ENCODE measurements at places on chromosomes 3 and 15.

DNA sequence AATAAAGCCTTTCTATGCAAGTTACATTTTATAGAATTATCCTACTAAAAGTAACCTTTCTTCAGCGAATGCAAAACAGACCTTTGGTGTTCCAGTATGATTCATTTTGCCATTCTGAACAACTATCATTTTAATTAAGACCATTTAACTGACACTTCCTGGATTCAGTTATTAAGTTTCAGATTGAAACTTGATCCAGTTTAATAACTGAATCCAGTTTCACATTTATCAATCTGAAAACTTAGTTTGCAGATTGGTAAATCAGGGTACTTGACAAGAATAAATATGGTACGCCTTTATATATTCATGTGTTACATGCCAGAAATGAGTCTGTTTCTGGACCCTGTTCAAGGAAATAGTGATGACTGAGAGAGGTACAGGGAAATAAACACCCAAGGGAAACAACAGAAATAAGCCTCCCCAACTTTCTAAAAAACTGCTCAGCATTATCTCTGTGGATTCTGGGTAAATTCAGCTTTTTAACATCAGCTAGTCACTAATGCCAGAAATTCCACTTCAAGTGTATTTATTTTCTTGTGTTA is 23.3 kb upstream of the NFKBIZ start:
- DNase-seq: no peak

GRCh38 chr3:76582098-76582497 is 457.8 kb upstream of the ROBO2 start:
- no peak for DNase-seq

DNA sequence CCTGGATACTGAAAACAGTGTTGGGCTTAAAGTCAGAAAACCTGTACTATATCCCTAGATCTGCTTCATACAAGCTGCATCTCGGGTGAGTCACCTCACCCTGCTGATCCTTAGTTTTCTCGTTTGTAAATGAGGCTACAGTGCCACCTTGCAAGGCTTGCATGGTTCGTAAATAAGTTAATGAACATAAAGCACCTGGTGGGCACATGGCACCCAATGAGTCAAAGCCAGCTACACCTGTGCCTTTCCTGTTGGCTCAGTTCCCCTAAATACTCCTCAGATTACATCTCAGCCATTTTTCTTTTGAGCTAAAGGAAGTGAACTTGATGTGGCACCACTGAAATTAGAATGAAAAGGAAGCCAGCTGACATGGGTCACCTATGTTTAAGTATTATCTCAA is 26.5 kb downstream of the RTP1 start:
- DNase-seq: no peak

DNA sequence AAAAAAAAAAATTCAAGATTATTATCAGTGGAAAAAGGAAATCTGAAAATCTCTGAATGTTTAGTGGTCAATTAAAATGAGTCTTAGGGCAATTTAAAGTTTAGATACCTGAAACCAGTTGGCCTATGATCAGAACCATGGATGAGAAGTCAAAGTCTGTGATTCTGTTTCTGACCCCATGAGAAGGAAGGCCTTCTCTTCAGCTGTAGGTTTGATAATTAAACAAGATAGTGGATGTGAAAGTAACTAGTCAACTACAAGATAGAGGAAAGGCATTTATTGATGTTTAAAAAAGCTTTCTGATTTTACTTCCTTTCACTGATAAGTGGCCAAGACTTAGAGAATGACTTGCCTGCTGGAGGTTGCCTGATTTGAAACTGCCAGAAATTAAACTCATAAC is 8.7 kb downstream of the PLS1 start:
- no peak for DNase-seq

- DNase-seq: no peak
Measured at GRCh38 chr3:111864821-111865656, 6.0 kb downstream of the PHLDB2 start.

DNA sequence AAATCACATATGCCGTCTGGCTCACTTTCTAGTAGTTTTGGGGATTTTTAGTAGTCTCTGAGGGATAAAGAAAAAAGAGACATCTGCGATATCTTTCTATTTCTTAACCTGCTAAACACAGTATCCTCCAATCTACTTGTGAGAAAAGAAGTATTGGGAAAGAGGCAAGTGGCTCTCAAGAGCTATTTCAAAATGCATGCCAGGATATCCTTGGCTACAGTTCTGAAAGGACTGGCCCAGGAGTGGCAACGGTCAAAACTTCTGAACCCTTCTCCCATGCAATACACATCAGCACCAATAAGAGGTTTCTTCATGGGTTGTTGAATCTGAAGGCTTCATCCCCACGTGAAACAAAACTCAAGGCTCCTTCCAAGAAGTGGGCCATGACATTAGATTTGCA is 204.0 kb upstream of the WNT5A start:
- no peak for DNase-seq

DNA sequence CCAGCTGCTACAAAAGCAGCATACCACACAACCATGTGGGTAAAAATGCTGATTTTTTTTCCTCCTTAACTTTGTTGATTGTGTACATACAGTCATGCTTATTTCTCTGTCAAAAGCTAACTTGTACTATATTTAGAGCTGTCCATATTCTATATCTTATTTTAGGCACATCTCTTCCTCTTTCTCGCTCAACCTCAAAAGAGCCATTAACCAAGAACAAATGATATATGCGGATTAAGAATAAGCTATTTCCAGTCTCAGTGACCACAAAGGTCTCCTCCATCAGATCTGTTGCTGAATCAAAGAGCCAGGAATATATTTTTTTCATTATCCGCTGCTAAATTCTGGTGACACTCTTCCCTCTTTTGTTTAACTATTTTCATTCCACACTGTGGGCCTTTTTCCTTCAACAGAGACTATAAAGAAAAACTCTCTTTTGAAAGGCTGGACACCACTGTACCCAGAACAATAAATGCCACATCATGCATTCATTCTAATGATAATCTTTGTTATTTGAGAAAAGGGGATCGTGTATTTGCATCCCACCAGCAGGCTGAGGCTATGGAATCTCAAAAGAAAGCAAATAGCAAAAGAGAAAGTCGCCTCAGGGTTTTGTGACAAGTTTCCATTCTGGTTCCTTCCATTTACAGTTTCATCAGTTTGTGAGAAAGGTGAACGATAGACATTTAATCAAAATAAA is 8.0 kb downstream of the TMEM212 start:
- no peak for DNase-seq

DNA sequence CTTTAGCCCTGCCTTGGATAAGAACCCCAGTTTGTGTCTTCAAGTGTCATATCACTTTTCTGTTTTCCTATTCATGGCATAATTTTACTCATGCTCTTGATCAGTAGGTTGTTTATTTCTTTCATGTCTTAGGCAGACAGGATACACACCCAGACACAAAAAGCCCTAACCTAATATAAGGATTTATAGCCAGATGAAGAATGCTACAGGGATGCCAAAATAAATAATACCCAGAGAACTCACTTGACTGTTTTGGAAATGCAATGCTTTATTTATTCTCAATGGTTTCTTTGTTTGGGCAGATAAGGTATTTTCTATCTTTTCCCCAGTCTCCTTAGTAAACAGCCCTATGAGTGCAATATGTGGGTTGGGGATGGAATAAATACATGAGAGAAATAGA is 424.0 kb upstream of the PDZRN3 start:
- DNase-seq: no peak

DNA sequence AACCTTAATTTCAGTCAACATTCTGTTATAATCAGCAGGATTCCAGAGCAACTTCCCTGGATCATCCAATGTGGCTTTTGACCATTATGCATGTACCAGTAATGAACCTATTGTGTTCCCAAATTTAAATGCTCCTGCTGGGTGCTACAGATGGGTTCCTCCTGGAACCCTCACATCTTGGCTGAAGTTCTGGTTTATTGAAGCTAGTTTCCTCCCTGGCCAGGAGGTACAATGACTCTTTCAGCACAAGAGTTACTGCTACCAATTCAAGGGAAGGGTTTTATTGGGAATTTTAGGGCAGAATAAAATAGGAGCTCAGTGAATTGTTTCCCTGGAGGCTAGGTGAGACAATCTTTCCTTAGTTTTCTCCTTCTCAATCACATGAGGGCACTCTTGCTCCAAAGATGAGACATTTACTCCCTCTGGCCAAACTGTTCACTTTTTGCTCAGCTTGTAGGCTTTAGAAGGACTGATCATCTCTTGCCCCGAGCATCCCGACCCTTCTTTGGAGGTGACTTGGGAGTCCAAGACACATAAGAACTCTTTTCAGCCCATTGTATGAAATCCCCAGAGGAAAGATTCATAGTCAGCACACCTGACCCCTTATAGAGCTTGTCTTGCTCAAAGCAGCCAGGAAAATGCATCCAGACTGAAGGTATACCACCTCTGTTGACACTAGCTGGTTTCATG is 8.8 kb upstream of the NPHP3 start:
- no peak for DNase-seq

DNA sequence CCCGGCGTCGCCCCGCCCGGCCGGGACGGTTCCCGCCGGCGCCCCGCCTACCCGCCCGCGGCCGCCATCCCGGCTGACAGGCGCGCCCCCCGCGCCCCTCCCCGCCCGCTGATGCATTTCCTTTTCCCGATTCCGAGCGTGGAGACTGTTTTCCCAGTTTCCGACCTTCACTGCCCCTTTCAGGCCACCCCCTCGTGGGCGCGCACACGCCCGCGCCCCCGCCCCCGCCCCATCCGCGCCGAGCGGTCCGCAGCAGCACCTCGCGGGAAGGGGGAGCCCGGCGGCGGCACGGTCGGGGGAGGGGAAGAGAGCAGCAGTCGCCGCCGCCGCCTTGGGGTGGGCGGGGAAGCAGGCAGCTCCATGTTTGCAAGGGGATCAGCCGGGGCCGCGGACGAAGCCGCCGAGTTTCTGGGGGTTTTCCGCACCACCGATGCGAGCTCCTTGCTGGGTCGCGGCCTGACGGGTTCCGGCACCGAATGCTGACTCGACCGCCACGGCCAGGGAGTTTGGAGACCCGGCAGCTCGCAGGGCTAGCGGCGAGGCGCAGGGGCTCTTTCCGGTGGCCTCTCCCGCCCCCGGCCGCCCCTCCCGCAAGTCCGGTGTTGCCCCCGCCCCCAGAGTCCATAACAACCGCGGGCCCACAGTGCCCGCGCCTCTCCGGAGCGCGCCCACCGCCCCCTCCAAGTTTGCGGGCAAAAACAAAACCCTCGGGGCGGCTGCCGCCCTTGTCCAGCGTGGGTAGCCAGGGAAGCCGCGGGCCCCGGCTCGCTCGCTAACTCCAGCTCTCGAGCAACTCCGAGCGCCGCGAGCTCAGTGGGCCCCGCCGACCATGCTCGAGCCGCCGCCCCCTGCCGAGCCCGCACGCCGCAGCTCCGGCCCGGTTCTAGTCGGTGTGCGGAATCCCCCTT is 3.2 kb upstream of the SIN3A start:
- DNase-seq: peak; percentile 90

- peak; percentile 15 for DNase-seq
Measured at GRCh38 chr15:88791637-88792036, 11.6 kb upstream of the ACAN start.

- DNase-seq: no peak
Measured at GRCh38 chr3:4061195-4061594, 242.0 kb upstream of the SETMAR start.

DNA sequence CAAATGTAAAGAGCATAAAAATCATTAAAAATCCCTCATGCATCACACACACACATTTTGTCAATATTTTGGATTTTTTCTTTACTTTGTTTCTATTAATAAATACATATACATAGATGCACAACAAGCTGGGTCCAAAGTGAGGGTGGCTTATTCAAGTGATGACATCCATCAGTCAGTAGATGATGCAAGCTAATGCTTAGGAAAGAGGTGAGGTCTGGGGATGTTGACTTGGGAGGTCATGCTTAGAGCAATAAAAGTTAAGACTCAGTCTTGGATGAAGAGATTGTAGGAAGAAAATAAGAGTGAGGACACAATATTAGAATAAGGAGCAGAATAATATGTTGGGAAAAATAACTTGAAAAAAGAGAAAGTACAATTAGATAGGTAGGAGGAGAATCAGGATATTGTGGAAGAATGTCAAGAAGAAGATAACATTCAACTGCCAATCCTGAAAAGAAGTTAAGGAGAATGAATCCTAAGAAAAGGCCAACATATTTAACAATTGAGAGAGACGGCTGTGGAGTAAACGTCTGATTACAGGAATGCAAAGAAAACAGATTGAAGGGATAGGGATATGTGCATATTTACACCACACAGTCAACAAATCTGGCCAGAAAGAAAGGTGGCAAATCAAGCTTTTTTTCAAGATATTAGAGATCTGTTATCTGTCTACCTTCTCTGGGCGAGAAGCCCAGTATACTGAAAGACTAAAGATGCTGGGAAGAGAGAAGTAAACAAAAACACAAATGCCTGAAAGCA is 111.0 kb upstream of the TJP1 start:
- DNase-seq: no peak

GRCh38 chr15:70876011-70876410 is 16.2 kb downstream of the THAP10 start:
- no peak for DNase-seq

DNA sequence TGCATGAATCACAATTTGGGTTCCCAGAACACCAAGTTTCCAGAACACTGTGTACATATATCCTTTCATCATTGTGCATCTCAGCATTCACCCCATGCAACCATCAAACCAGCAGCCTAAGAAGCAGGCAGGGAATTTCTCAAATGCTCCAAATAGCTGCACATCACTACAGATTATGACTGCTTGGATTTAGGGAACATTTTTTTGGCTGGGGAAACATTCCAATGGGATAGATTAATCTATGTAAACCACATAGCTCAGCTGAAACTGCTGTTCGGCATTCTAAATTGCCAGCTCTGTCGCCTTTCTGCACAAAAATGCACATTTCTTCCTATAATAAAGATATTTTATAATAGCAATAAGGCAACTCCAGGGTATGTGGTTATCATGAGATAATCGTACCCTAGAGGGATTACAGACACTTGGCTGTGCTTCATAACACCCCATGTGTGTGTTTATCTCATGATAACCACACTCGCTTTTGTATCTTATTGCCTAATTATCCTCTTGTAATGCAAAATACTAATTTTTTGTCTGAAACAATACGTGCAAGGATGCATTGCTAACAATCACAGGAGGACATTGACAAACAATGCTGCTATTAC is 483.7 kb upstream of the DPH6 start:
- no peak for DNase-seq

GRCh38 chr3:117762621-117763037 is 1053.0 kb downstream of the TUSC7 start:
- DNase-seq: no peak

- no peak for DNase-seq
Measured at GRCh38 chr3:38153221-38153620, 12.1 kb upstream of the OXSR1 start.

DNA sequence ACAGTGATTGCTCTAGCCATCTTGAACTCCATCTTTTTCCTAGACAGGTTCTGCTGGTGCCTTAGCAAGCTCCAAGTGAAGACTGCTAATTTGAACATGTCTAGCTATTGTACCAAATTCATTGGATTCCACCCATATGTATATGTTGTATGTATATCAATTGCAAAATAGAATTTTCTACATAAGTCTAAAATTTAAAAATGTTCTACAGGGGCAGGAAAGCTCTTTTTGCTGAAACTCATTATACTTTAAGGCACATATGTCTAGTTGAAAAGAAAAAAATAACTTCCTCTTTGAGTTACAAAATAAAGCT is 845.3 kb downstream of the MCTP2 start:
- DNase-seq: no peak

GRCh38 chr3:78992400-78992799 is 775.4 kb downstream of the ROBO1 start:
- no peak for DNase-seq

Data from activated CD8-positive, alpha-beta memory T cell treated with anti-CD3 and anti-CD28 coated beads for 24 hours (primary cell).